Activated CD4-positive, alpha-beta T cell treated with anti-CD3 and anti-CD28 coated beads, Interleukin-2, amount 50 U/mL, for 16 hours (primary cell): ENCODE measurements at places on chromosomes 12 and 14.

DNA sequence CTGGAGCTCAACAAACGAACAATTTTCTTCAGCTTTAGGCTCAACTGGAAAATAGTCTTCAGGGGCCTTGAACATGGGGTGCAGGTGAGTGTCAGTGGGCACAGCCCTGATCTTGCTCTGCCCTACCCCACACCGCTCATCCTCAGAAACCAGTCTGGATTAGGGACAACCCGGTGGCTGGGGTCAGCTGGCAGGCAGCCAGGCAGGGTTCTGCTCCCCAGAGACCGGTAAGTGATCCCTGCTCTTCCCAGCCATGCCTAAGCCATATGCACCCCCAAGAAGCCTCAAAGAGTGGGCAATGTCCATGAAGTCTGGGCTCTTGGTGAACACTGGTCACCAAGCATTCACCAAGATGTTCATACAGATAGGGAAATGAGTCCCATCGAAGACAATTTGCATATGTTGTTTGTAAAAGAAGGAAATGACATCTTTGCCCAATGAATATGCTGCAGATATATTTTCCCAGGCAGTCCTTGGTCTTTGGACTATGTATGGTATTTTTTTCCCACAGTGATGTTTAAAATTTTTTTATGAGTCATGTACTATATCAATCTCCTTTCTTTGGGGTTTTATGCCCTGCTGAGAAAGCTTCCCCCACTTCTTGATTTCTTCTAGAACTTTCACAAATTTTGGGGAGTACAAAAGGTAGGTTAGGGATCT lies 63.9 kb upstream of the VASH1 start:
- no peak for DNase-seq

DNA sequence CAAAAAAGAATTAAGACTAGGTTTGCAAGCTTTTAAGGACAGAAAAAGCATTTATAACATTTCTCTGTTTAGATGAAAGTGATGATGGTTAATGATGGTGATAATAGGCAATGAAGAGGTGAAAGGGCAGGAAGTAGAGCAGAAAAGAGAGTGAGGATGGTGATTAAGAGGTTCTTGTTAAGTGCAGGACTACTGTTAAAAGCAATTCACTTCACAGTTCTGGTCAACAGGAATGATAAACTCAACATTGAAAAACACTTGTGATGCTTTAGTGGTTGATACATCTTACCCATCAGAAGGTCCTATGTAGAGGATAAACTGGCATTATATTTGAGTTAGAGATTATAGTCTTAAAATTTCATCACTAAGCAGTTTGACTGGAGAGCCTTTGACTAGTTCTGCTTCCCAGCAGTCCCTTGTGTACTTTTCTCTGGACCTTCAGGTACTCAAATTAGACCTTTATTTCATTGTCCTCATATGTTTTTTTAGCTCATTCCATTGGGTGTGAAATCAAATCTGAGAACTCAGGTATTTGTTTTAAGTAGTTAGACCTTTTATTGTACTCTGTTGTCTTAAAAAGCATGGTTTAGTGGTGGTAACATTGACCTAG lies 10.9 kb downstream of the RAP1B start:
- no peak for DNase-seq

GRCh38 chr12:115762936-115763335 lies 514.6 kb downstream of the MED13L start:
- DNase-seq, result no peak

DNA sequence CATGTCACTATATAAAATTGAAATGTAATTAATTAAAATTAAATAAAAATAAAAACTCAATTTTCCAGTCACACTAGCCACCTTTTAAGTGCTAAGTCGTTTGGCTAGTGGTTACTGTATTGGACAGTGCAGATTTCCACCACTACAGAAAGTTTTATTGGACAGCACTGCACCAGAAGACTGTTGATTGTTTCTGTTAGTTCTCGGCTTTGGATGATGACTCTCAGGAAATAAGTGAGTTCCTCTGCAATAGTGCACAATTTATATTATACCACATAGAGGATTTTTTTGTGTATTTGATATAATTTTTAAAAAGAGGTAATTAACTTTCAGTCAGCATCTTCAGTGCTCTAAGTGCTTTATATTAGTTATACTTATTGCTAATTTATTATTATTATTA lies 52.7 kb downstream of the FAR2 start:
- DNase-seq, result no peak

- DNase-seq, result no peak
These were observed 2.7 kb upstream of the SEL1L start for GRCh38 chr14:81536241-81536771.

DNA sequence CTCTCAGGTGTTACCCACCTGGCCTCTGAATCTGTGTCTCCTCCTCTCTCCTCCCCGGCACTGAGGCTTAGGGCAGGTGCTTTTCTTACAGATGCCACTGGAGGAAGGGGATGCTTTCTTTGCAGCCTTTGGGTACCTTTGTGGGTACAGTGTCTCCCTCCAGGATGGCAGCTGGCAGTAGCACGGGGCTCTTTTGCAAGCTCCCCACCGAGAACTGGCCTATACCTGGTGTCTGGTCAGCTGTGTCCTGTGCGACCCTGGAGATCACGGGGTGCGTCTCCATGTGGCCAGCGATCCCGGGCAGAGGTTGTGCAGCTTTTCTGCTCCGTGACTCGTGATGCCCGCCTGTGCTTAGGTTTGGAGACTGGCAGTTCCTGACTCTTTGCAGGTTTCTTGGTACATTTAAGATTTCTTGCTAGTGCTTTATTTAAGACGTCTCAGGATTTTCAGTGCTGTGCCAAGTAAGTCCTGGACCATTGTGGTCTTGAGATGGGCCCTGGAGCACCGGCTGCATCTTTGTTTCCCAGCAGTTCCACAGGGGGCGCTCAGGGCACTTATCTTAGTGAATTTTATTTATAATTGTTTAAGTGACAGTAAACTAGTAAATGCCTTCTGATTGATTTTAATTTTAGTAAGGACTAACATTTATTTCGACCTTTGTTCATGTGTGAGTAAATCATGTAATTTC lies 68.9 kb downstream of the DDX51 start:
- no peak for DNase-seq

DNA sequence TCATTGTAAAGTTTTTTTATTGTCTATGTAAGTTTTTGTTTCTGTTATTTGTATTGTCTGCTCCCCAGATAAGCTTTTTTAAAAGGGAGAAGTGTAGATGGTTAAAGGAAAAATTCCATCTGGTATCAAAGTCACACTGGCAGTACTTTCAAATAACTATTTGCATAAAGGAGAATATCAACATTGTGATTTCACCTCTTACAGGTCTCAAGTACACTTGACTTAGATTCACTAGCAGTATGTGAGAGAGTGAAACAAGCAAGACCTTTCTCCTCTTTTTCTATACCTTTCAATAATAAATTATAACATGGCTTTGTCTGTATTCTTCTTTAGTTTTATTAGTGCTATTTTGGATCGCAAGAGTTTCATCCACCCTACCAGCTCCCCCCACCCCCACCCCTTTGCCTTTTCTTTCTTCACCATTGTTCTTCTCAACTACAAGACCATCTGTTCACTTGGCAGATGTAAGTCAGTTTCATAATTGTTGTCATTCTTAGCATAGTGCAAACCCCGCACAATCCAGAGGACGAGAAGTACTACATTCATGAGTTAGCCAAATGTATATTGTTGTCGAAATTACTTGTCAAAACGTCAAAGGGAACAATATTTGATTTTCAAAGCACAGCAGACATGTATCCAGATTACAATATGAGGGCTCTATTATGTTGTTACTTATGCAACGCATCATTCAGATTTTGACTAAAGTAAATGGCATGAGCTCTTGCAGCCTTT lies 602.7 kb upstream of the FLRT2 start:
- DNase-seq, result no peak

- no peak for DNase-seq
These were observed 97.9 kb upstream of the FAR2 start for GRCh38 chr12:29051221-29051620.

- peak; percentile 14 for DNase-seq
These were observed 143.7 kb downstream of the ASCL4 start for GRCh38 chr12:107917912-107918800.

DNA sequence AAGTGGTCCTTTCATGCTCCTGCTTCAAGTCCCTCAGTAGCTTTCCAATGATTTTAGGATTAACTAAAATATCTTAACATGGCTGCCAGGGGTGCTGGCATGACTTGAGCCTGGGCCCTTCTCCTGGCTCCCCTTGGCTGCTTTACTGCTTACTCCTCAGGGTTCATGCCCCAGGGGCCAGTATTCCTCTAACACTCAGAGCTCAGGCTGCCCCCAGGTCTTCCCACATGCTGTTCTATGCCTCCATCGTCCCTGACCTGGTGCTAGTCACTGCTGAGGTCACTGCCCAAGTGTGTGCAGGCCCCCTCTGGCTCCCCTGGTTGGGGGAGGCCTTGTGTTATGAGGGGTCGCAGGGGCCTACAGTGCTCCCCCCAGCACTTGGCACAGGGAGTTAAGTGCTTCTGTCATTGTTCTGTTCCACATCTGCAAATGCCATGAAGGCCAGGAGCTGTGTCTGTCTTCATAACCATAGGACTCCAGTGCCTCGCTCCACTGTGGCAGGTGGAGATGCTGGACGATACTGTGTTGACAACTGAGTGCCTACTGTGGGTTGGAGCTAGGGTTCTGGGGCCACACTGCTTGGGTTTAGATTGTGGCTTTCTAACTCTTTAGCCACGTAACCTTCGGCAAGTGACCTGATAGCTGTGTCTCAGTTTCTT lies 190.6 kb downstream of the CALM1 start:
- DNase-seq, result no peak

DNA sequence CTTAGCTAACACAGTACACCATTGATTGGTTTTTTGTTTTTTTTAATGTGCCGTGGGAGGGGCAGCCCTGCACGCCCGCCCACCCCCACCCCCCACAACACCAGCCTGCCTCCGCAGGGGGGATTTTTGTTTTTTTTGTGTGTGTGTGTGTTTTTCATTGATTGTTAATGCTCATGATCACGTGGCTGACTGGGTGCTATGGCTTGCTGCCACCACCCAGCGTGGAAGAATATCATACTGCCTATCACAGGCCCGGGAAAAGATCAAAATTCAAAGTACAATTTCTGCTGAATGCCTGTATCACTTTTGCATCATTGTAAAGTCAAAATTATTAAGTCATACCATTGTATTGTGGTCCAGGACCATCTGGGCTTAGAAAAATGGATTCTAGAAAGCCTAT lies 8.3 kb downstream of the RESF1 start:
- DNase-seq, result no peak

GRCh38 chr12:34526946-34527345 lies 504.6 kb downstream of the ALG10 start:
- no peak for DNase-seq

- no peak for DNase-seq
These were observed 27.4 kb downstream of the SINHCAF start for GRCh38 chr12:31298515-31298910.

- DNase-seq, result no peak
These were observed 502.3 kb downstream of the AACS start for GRCh38 chr12:125567581-125567980.

DNA sequence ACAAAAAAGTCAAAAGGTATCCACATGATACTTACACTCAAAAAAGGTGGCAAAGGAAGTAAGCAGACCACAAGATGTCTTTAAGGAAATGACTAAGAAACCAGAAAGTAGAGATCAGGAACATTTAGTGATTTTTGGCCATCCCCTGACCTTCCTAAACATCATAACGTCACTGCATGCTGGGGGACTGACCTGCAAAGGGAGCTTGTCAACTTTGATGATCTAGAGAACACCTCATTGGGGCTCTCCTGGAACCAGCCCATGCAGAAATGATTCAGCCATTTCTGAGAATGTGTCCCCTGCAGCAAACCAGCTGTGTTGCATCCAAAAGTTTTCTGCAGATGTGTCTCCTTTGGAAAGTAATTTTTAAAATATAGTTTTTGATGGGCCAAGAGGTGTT lies 152.2 kb upstream of the RASSF8 start:
- DNase-seq, result peak; percentile 63

GRCh38 chr14:99035712-99036610 lies 236.0 kb downstream of the BCL11B start:
- no peak for DNase-seq

GRCh38 chr12:68203460-68203875 lies 22.1 kb downstream of the IL26 start:
- peak; percentile 53 for DNase-seq

DNA sequence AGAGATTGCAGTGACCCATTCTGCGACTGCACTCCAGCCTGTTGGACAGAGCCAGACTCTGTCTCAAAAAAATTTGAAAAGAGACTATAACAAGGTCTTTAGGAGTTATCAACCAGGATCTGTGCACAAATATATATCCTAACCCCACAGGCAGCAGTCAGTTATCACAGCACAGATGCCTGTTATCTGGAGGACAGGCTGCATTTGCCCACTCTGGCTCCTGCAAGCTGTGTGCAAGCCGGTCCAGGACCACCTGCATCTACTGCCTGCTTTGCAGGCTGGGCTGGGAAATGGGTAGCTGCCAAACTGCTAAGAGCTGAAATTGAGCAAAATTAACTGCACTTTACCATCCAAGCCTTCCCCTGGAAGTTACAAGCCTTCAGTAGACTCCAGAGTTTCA lies 21.4 kb upstream of the RCOR1 start:
- no peak for DNase-seq

DNA sequence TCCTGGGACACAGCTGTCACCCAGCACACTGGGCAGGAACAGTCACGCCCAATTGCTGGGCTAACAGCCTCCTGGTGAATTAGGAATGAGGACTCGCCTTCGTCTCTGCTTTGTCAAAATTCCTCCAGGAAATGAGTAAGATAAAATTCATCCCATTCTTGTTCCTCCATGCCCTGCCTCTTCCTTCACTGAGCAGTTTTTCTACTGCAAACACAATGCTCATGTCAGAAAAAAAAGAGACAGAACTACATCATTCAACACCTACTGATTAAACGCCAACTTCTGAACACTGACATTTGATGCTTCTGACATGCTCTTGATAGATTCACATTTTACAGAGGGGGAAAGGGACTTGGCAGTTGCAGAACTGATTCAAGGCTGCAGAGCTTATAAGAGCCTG lies 37.5 kb upstream of the DTX1 start:
- no peak for DNase-seq

- no peak for DNase-seq
These were observed 44.5 kb downstream of the NUBPL start for GRCh38 chr14:31605702-31606101.

- DNase-seq, result no peak
These were observed 50.7 kb downstream of the ACSM4 start for GRCh38 chr12:7354529-7354928.

DNA sequence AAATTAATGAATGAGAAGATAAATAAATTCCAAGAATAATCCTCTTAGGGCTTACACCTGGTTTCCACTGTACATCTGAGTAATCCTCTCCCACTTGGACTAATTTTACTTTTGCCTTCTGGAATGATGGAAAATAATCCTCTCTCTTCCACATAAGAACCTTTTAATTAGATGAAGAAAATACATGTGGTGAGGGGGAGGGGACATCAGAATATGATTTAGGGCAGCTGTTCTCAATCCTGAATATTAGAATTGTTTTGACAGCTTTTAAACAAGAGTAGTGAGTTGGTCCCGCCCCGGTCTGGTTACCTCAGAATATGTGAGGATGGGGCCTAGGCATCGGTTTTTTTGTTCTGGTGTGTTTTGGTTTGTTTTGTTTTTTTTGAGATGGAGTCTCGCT lies 51.5 kb downstream of the HECTD4 start:
- DNase-seq, result no peak
